Activated gamma-delta T cell treated with Interleukin-2 at 50 U/mL for 16 hours (primary cell): ENCODE measurements at places on chromosomes 2 and 18.

- no peak for DNase-seq
Measured at GRCh38 chr2:40244675-40245074, 207.2 kb downstream of the SLC8A1 start.

- DNase-seq: no peak
Measured at GRCh38 chr18:65990174-65990690, 239.4 kb downstream of the CDH7 start.

- no peak for DNase-seq
Measured at GRCh38 chr2:232886632-232887031, 16.6 kb downstream of the SNORC start.

- DNase-seq: no peak
Measured at GRCh38 chr2:216109962-216110614, 940 bp downstream of the XRCC5 start.

GRCh38 chr2:9105601-9106337, 100.8 kb upstream of the ASAP2 start:
- no peak for DNase-seq

- DNase-seq: no peak
Measured at GRCh38 chr18:21894619-21895367, 154.2 kb downstream of the MIB1 start.

- no peak for DNase-seq
Measured at GRCh38 chr2:168559187-168559586, 103.1 kb downstream of the CERS6 start.

GRCh38 chr2:105454801-105455485, 56.1 kb upstream of the FHL2 start:
- DNase-seq: no peak

DNA sequence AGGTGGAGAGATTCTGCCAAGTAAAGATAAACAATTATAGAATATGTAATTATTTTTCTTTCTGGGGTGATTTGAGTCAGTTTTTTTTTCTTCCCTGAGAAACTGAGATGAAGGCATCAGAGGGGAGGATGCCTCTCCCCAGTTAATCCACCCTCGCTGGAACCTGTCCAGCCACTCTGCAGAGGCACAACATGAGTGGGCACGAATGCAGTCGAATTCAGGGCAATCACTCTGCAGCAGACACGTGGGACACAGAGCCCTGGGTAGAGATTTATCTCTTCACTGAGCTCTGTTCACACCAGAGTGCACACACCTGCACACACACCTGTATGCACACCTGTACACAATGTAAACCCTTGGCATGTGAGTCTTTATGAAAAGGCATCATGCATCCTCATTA, 154.2 kb downstream of the DCDC2C start:
- DNase-seq: no peak

- DNase-seq: no peak
Measured at GRCh38 chr2:201377218-201377617, 20.1 kb upstream of the FLACC1 start.

DNA sequence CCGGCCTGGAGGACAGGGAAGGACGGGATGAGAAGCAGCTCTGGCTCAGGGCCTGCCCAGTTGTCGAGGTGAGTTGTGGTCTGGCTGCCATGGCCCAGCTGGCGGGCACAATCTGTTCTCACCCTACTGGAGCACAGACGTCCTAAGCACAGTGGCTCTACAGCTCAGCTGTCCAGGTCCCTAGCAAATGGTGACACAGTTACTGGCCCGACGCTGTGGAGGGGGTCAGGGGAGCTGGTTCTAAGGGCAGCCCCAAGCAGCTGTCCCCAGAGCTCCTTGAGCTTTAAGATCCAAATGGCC, 32.9 kb downstream of the KCNK3 start:
- DNase-seq: no peak

DNA sequence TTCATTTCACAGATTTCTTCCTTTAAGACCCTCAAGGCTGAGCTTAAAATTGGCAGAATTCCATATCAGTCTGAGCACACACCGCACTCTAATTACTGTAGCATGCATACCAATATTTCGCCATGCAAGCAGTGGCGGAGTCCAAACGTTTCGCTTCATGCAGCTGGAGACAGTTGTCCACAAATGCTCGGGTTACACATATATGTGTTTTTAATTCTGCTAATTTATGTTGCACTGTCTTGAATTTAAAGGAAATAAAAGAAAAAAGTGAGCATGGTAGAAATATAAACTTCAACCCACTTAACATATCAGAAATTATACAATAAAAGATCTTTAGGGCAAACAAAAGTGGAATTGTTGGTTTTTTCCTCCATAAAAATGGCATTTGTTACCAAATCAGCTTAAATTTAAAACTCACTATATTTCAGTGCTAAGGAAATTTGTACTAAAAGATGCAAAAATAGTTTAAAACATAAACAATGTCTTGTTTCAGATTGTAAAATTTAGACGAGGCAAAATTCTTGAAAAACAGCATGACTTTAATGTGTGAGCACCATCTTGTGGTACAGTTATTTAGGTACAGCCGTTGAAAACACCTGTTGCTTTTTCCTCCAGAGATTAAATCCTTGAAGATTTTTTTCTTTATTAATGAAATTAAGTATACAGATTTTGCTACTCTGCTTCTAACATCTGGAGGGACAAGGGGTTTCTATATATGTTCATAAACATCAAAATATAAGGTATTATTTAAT, 24.1 kb upstream of the KANSL1L start:
- DNase-seq: no peak

DNA sequence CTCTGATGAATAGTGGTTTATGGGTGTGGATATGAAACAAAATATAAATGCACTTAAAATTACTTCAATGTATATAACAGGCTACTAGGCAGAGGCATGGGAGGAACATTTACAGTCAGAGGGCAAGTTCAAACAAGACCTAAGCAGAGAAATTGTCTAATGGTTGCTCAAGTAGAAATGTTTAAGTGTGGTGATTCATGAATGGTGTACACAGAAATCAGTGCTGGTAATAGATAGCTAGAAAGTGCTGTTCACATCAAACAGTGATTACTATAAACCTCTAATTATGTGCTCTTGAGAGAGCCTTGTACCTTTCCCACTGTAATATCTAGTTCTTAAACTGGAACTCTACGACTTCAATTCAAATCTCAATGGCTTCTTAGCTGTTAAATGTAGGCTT, 485.1 kb downstream of the NRXN1 start:
- DNase-seq: no peak

DNA sequence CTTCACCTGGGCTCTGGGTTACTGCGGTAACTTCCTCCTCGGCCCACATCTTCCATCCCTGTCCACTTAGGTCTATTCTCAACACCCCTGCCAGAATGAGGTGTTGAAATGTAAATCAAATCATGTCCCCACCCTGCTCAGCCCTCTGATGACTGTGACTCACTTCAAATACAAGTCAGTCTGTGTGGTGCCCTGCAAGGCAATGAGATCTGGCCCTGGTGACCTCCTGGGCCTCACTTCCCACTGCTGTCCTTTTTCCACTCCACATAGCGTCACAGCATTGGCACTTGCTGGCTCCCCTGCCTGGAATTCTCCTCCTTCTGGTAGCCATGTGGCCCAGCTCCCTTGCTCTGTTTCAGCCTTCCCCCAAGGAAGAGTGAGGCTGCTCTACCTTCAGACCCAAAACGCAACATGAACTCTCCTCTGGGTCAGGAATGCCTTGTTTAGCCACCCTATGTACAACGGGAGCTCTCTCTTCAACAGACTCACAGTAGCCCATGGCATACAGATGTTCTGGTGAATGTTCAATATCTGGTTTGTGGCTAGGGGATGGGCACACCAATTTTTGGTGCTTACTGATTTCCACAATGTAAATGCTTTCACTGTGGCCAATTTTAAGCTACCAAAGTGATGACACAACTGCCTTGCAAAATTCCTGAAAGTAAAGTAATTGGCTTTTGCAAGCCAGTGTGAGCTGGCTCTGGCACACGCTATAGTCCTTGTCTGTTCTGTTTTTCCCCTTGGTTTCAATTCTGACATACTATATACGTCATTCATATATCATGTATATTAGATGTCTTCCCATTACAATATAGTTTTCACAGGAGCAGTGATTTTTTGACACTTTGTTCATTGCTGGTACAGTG, 550.3 kb upstream of the HS6ST1 start:
- DNase-seq: no peak

DNA sequence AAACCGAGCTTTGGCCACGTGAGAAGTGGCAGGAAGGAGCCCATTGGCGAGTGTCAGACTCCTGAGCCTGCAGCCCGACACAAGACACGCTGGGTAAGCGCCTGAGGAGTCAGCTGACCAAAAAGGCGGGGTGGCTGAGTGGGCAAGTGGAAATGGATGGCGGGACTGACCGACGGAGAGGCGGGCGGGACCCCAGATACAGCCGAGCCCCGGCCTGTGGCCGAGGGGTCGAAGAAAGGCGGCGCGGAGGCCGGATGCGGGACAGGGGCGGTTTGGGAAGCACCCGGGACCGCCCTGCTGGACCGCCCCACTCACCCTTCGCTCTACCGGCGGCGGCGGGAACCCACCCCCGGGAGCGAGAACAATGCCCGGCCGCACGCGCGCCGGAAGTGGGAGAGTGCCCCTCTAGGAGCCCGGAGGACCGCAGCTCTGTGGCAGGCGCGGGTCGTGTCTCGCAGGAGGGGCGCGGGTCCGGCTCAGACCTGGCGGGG, 22.8 kb downstream of the ZSCAN30 start:
- DNase-seq: peak; percentile 72

DNA sequence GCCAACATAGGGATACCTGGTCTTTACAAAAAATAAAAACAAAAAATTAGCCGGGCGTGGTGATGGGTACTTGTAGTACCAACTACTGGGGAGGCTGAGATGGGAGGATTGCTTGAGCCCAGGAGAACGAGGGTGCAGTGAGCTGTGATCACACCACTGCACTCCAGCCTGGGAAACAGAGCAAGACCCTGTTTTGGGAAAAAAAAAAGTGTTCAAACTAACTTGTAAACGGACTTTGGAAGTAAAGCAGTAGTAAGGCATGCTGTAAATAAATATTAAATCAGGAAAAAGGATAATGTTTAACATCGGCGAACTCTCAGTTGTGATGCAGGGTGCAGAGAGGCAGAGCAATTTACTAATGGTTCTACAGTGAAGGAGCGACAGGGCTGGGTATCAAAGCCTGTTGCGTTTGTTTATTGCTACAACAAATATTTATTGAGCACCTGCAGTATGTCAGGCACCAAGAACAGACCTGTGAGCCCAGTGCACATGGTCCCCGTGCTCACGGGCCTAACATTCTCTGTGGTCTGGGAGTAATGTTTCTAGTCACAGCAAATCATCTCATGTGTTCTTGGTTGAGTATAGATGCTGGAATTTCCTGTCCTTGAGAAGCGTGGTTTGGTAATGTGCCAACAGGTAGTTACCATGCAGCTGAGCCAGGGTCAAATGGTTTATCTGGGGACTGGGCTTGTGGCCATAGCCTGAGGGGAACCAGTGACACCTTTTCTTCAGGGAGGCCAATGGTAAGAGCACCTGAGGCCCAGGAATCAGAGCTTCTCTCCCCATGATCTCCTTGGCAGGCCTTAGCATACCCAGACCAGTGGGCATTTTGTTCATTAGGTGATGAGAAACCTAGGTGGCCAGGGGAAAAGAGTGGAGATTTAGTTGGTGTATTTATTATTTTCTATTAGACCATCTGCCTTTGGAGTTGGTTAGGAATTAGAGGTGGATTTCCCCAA, 27.9 kb upstream of the GREB1 start:
- no peak for DNase-seq

GRCh38 chr2:134457765-134458472, 204.0 kb downstream of the MGAT5 start:
- DNase-seq: no peak

DNA sequence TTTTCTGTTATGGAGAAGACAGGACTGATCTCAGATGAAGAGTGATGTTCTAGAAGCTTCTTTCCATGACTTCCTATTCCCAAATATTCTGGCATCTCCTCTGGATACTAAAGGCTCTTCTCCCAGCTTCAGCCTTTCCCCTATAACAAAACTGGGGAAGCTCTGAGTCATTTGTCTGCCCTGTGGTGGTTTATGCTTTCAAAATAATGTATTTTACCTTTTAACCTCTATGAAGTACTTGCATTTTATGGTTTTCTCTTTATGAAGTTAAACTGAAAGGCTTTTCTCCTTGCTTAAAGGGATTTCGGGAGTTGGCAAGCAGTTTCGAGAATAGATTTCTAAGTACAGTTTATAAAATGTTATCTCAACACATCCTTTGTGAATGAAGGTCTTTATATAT, 104.4 kb downstream of the TANC1 start:
- DNase-seq: no peak

GRCh38 chr2:226640501-226640900, 159.1 kb downstream of the IRS1 start:
- DNase-seq: no peak

GRCh38 chr2:16062471-16063250, 122.3 kb downstream of the MYCN start:
- no peak for DNase-seq

DNA sequence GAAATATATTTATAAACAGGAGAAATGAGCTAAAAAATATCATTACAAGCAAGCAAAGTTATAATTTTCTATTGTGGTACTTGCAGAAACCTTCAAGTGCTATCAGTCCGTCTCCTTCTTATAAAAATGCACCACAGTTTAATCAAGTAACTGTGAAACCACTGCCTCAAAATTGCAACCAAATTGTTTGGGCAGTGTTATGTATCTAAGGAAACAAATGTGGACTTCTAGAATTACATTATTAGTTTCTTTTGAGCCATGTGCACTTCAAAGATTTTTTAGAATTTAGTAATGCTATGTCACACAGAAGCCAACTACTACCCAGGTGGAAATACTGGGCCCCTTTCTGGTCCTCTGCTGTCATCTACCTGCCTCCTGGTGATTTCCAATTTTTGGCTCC, 495.6 kb downstream of the NYAP2 start:
- DNase-seq: no peak

DNA sequence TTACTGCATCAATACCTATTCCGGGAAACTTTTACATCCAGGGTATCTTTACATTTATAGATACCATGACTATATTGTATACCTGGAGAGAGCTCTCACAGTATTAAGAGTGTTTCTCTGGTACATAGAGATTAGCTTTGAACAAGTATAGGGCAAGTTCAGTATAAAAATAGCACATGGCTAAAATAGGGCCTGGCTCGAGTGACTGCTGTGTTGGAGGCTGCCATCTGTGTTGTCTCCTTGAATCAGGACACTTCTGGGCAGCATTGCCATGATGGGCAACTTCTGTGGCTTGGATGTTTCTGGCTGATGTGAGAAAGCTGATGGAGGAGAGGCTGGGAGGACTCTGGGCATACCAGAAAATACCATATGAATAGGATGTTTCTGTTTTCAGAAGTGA, 18.7 kb downstream of the ARHGAP28 start:
- DNase-seq: no peak

DNA sequence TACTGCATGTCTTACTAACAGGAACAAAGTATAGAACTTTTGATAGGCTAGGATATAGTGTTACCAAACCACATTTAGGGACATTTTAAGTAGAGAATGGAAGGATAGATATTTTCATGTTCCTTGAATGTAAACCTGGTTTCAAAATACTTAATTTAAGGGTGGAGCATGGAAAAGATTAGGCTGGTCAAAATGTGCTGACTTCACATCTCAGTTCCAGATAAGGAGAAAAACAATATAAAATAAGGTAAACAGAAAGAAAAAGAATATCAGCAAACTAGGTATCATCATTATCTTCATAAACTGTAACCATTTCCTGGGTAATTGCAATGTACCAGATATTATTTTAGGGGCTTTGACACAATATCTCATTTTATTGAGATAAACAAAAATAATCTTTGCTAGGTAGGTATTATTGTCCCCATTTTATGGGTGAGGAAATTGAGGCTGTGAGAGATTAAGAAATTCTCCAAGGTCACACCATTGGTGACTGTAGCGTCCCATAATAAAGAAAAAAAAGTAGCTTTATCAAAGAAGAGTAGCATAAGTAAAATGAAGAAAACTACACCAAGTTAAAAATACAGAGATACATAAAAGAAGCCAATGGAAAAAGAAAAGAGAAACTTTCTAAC, 3.6 kb downstream of the PDE11A start:
- no peak for DNase-seq
